ENCODE measurements at places on chromosomes 11 and 22. TPM values are rescaled to one million over a fixed set of nuclear protein-coding genes. Genes with fewer than 3 reads are reported as not detected.

Gene SCN4B
- total RNA-seq = 3.0 TPM

Gene RASD2
- 3.6 TPM for total RNA-seq

Gene BCO2
- total RNA-seq = 0.63 TPM

Gene OR52I1
- not detected for total RNA-seq

Gene AIFM3
- 1.7 TPM for total RNA-seq

Gene APOC3
- not detected for total RNA-seq

- peak; percentile 82 for DNase-seq
Observed at GRCh38 chr11:9004183-9004926, 554 bp upstream of the NRIP3 start.

- DNase-seq = peak; percentile 68
Observed at GRCh38 chr22:36334081-36334820, 53.5 kb downstream of the MYH9 start.

- DNase-seq = no peak
Observed at GRCh38 chr11:76334826-76335389, 46.0 kb downstream of the THAP12 start.

GRCh38 chr22:22025320-22026156 lies 43.0 kb upstream of the TOP3B start:
- DNase-seq = no peak

DNA sequence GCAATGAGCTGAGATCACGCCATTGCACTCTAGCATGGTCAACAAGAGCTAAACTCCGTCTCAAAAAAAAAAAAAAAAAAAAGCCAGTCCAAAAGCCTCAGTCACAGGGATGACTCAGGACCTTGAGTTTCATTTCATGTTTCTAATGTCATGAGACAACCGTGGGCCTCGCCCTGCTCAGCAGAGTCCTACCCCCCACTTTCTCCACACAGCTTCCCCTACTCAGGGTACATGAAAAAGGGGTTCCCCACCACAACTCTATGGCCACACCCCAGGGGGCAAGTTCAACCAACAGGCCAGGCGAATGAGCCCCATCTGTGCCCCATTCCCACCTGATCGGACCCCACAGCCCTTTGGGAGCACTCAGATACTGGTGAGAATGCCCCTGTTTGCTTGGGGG lies 24.3 kb upstream of the ADA2 start:
- DNase-seq = no peak

All from GM23338 (cell line).